Activated effector memory CD4-positive, alpha-beta T cell treated with Interleukin-2 at 50 U/mL for 16 hours (primary cell): ENCODE measurements at places on chromosomes 12 and 14.

- DNase-seq: no peak
These were observed 101.2 kb upstream of the STXBP6 start for GRCh38 chr14:25150934-25151790.

GRCh38 chr12:15045451-15045850 lies 72.6 kb downstream of the PDE6H start:
- DNase-seq: no peak

GRCh38 chr12:55847603-55848291 lies 5.0 kb upstream of the MMP19 start:
- no peak for DNase-seq

DNA sequence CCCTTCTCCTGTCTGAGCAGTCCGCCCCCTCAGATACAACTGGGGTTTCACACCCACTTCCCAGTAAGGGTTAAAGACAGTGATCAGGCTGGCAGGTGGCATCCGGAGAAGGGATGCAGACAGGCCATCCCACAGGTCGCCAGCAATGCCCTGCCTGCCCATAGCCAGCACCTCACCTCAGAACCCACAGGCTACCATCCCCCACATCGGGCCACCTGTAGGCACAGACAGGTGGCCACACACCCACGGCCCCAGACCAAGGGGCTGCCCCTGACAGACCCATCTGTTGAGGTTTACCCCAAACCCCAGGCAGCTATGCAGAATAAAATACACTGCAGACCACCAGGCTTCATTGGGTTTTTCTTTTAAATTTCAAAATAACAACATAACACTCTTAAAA lies 57.5 kb downstream of the CCNK start:
- DNase-seq: no peak

- no peak for DNase-seq
These were observed 10.7 kb downstream of the TEDC1 start for GRCh38 chr14:105501504-105502291.
